ENCODE measurements at places on chromosomes 11 and 22.

- DNase-seq, result no peak
Measured at GRCh38 chr11:113529606-113530005, 54.4 kb upstream of the DRD2 start.

GRCh38 chr22:37659066-37659896 is 758 bp downstream of the PDXP start:
- DNase-seq, result no peak

GRCh38 chr11:100932474-100933100 is 197.0 kb downstream of the PGR start:
- DNase-seq, result no peak

DNA sequence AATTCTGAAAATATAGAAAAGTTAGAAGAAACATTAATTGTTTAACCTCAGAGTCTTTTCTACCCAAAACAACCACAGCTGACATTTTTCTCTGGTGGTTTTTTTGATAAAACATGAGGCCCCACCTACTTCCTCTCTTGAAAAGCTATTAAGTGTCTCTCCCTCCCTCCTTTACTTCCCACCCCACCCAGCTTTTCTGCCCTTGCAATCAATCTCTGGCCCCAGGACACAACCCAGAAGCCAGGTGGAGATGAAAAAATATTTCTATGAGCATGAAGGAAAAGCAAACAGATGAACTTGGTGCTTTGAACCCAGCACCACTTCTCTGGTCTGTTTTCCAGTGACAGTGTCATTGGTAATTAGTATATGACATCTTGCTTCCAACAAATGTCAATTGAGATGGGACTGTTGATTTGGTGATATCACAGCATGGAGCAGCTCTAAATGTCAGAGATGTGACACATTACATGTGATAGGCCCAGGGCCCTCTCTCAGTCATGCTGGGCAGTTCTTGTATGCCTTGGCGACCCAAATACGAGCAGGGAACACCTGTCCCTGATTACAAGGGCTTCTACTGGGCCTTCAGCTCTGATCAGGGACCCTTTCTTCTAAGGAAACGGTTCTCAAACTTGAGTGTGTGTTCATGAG is 23.9 kb upstream of the TMPRSS13 start:
- no peak for DNase-seq

DNA sequence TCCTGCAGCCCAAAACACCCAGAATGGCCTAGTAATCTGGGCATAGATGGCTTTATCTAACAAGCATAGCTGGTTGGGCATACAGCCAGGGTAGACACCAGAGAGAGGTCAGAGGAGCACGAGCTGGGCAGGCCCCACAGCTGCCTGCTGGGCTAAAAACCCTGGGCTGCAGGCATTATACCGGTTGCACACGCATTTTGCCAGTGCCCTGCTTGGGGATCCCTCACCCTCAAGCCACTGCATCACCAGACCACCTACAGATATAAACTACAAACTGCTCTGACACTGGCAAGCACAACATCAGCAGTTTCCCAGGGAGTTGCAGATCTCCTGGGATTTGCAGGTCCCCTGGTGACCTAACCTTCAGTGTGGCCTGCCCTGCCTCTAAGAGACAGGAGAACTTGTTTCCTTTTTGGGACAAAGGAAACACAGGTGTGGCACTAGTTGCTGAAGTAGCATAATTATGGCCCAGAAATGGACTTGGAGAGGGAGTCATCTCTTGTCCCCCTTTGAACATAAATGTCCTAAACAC is 79.1 kb upstream of the SC5D start:
- no peak for DNase-seq

DNA sequence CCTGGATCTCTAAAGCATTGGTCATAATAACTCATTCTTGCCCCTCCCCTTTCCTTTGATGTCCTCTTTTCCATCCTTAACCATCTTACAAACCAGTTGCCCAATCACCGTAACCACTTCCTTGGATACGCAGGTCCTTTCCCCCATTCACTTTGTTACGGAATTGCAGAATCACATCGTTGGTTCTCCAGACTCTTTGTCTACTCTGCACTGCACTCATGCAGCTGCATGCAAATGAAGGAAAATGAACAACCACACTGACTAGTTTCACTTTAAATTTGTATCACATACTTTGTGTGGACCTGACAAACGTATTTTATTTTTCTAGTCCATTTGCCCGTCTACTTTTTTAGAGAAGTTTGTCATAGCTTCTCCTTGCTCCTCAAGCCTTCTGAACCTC is 69.9 kb downstream of the SLC5A12 start:
- DNase-seq, result no peak

GRCh38 chr22:48702573-48703264 is 1125.0 kb downstream of the BRD1 start:
- no peak for DNase-seq

GRCh38 chr11:108886660-108887009 is 221.8 kb downstream of the DDX10 start:
- no peak for DNase-seq

DNA sequence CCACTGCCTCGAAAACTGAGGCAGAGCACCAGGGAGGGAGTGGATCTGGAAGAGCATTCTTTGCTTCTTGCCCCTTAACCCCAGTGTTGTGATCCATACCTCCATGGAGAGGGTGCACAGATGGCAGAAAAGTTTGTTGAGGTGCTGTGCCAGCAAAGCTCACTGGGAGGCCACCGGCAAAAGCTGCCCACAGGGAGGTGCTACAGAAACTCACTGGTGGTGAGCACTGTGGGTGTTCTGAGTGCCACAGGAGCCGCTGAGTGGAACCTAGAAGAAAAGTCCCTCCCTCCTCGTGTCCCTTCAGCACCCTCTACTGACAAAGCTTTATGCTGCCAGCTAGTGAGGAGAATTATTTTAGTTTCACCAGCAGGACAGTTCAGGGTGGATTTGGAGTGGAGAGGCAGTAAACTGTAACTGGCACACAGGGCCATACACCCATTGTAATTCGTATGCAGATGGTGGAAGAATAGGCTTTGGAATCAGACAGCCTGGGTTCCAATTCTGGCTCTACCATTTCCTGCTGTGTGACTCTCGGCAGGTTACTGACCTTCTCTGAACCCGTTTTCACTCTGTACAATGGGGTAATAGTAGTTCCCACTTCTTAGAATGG is 84.6 kb downstream of the SWAP70 start:
- peak; percentile 6 for DNase-seq

GRCh38 chr22:37260155-37260795 is 16.2 kb upstream of the RAC2 start:
- DNase-seq, result no peak

- no peak for DNase-seq
Measured at GRCh38 chr22:35301372-35301874, 1.7 kb downstream of the TOM1 start.

- no peak for DNase-seq
Measured at GRCh38 chr11:64316672-64317324, 561 bp downstream of the TRMT112 start.

- DNase-seq, result no peak
Measured at GRCh38 chr11:61553373-61554171, 27.3 kb downstream of the SYT7 start.

GRCh38 chr11:59573216-59573615 is 42.4 kb downstream of the OSBP start:
- DNase-seq, result no peak

GRCh38 chr11:102111011-102111786 is 952 bp downstream of the YAP1 start:
- no peak for DNase-seq

DNA sequence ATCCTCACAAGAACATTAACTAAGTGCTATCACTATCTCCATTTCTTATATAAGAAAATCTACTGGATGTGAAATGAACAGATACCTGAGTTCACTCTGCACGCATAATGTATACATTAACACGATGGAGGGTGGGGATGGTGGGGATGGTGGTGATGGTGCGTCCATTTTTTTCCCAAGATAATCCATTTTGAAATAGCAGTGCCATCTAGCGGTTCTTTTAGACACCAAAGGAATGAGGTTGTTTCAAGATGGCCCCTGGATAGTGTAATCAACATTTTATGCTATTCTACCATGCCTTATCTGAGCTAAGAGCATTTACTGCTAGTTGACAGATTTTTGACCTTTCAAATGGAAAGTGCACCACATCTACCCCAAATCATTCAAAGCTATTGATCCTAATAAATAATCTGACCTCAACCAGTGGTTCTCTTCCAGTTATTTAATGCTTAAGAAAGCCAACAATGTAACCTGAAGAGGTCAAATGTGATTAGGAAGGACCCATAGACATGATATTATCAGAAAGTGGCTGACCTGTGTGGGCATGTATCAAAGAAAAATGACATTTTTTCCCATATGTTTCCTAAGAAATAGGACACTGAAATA is 714.7 kb upstream of the TENM4 start:
- DNase-seq, result no peak

- no peak for DNase-seq
Measured at GRCh38 chr22:49598338-49598737, 229.3 kb downstream of the BRD1 start.

DNA sequence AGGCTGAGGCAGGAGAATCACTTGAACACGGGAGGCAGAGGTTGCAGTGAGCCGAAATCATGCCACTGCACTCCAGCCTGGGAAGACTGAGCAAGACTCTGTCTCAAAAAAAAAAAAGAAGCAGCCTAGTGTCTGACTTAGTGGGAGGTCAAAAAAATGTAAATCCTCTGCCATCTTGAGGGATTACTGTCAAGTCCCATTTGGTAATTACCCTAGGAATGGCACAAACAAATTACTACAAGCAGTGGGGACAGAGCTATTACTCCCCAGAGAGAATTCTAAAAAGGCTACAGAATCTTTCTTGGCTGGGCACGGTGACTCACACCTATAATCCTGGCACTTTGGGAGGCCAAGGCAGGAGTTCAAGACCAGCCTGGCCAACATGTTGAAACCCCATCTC is 3.8 kb downstream of the SERPING1 start:
- DNase-seq, result no peak

DNA sequence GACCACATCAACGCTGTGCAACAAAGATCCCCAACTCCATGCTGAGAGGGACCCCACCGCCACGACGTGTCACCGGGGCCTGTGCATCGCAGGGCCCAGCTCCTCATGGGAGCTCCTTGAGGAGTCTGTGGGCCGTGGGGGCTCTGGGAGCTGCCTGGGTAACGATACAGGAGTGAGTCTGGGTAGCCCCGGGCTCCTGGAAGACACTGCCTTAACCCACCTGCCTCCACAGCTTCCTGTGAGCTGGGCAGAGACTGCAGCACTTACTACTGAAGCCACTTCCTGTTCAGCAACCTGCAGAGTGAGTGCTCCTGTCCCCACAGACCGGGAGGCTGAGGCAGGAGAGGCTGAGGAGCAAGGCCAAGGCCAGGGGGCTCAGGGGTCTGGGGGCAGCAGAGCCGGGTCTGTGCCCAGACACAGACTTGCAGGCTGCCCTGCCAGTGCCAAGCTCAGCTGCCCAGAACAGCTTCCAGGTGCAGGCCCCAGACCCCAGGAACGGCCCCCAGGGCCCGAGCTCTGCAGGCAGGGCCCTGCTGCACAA is 226.7 kb downstream of the BRD1 start:
- DNase-seq, result no peak

- DNase-seq, result no peak
Measured at GRCh38 chr11:104104201-104104600, 59.7 kb downstream of the PDGFD start.

DNA sequence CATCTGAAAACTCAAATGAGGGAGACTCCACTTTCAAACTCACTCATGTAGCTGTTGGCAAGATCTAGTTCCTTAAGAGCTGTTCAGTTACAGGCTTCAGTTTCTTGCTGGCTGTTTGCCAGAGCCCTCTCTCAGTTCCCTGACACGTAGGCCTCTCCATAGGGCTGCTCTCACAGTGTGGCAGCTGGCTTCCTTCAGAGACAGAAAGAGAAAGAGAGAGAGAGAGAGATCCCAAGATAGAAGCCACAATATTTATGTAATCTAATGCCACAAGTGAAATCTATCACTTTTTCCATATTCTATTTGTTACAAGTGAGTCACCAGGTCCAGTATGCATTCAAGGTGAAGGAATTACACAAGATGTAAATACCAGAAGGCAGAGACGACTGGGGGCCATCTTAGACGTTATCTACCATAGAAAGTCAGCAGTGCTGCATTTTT is 168.8 kb downstream of the RCN1 start:
- no peak for DNase-seq

- DNase-seq, result no peak
Measured at GRCh38 chr11:57873196-57873911, 111.8 kb downstream of the CTNND1 start.

GRCh38 chr11:108754901-108755625 is 90.2 kb downstream of the DDX10 start:
- no peak for DNase-seq

- no peak for DNase-seq
Measured at GRCh38 chr11:95466416-95466815, 235.4 kb upstream of the SESN3 start.

- no peak for DNase-seq
Measured at GRCh38 chr22:50599816-50600455, 657 bp upstream of the MAPK8IP2 start.

Measured in stimulated activated CD4-positive, alpha-beta T cell treated with anti-CD3 and anti-CD28 coated beads, TNF-alpha, amount 100 ng/mL, for 4 hours (primary cell).